RWPE2 (cell line): ENCODE measurements at places on chromosomes 2 and 18.

DNA sequence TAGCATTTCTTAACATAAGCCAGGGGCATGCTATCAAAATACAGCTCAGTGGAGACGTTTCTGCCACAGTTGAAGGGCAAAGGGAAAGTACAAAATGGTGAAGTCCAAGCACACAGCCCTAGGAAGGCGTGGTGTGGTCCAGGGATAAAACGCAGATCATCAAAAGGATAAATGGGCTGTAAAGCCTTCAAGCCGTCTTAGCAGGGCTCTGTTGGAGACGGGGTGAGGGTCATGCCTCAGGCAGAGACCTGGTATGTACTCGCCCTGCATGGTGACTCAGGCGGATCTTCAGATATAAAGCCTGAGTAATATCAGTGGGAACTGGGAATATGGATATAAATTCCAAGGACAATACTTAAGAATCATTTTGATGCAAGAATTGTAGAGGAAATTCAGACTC lies 61.2 kb downstream of the NGEF start:
- DNase-seq: no peak

DNA sequence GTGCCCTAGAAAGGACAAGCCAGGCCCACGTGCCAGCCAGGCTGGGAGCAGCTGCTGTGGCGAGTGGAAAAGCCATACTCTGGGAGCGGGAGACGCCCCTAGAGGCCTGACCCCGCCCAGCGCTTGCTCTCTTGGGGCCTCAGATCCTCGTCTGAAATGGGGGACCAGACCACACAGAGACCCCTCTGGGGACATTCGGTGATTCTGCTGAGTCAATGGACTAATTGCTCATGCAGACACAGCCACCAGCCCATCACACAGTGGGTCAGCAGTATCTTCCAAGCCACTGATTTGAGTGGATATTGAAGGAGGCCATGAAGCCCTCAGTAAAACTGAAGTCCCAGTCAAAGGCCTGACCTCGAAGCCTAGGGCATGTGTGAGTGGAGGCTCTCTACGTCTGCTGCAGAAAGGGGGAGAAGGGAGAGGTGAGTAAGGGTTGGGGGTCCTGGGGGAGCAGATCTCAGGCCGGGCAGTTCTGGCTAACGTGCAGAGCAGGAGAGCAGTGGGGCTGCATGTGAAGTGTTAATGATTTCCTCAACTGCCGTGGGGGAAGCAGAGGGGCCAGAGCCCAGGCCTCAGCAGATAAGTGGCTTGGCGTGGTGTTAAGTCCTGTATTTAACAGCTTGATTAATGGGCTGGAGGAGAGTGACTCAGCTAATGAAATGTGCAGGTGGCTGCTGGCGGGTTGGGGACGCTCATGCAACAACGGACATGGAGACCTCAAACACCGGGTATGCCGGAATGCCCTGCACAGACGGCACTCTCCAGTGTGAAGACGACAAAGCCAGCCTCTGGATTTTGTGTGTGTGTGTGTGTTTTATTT lies 104.4 kb upstream of the TWIST2 start:
- DNase-seq: no peak

DNA sequence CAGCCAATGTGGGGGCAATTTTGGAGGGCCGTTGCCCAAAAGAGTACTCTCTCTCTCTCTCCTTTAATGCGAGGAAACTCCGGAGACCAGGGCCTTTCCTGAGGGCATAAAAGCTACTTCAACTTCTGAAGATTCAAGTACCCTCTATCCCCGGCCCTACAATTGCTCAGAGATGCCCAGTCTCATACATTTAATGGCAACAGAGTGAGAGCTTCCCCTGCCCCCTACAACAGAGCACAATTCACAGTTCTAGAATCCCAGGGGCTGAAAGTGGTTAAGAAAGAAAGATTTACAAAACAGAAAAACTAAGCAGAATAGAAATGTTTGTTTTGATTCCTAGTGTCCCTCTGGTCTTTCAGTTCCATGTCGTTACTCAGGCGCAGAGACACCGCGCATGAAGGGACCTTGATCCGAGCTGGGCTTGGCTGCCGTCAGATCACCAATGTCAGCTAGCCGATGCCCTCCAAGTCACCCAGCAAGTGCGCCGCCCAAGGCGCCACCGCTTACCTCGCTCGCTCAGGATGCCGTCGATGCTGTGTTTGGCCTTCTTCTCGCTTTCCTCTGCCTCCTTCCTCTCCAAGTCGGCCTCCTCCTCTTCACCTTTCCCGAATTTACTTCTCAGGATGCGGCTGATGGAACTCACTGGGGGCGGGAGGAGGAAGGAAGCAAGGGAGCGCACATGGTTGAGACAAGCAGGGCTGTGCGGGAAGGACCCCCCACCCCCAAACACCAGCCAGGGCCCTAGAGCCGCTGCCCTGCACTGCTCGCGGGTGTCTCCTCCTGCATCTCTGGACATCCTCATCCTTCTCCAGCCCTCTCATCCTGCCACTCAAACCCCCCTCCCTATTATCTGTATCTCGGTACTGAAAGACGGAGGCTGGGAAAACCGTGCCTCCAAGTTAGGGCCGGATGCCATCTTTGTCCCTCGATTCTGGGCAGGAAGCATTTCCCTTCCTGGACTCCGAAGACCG lies 4.9 kb downstream of the PAX3 start:
- no peak for DNase-seq

- DNase-seq: no peak
These were observed 845.3 kb upstream of the GCFC2 start for GRCh38 chr2:76556018-76556417.

DNA sequence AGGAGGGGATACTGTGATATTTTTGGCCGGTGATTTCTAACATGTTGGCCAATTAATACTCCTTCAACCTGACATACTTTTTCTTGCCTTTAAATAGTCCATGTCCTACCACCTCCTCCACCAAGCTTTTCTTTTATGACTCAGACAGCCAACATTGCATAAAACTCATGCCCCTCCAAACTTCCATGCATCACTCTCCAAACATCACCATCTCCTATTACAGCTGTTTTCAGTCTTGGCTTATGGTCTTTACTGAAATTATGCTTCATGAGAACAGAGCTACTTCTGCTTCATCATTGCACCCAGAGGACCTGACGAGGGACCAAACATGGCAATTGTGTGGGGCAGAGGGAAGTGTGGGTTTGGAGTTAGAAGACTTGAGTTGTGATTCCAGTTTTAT lies 305.4 kb downstream of the LPIN1 start:
- DNase-seq: no peak

DNA sequence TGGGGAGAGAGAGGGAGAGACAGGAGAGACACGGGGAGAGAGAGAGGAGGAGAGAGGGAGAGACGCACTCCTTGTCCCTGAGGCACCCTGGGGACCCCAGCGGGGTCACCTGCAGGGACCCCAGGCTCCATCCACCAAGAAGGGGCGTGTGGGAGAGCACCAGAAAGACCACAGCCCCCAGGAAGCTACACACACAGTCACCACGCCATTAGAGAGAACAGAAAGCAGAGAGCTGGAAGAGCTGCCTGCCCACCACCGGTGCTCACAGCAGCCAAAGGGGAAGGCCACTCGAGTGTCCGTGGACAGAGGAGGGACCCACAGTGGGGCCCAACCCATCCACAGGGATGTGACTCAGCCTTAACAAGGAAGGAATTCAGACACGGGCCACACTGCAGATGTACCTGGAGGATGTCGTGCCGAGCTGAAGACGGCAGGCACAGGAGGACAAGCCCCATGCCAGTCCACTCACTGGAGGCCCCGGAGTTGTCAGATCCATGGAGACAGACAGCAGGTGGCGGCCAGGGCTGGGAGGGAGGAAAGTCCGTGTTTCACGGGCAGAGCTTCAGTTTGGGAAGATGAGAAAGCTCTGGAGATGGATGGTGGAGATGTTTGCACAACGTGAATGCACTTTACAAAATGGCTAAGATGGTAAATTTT lies 11.5 kb upstream of the NFATC1 start:
- DNase-seq: no peak
